ENCODE measurements at places on chromosomes 7 and 10.

- no peak for DNase-seq
Measured at GRCh38 chr10:109726473-109726872, 196.8 kb downstream of the XPNPEP1 start.

DNA sequence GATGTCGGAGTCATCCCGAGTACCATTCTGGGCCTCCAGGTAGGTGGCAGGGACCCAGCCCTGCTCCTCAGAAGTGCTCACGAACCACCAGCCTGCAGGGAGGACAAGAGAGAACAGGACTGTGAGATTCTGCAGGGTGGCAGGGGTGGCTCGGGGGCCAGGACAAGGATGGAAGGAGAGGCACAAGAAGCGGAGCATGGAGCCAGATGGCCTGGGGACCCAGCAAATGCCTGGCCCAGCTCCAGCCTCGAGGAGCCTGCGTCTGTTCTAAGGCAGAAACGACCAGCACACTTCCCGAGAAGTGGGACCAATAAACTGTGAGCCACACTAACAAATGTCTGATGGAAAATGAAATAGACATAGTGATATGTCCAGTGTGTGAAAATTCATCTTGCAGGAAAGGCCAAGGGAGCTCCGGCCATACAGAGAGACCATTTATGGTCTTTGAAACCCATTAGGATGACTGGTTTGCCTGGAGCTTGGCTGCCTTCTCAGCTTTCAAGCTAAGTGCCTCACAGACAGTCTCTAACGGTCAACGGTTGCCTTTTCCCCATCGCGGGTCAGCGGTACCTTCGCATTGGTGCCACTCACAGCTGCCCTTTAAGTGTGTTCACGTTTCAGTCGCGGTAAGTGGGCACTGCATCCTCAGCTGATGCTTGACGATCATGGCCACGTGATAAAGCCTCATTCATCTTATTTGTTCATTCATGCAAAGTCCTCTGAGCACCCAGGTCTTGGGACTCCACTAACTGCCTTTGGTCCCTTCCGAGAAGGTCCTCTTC lies 133.8 kb downstream of the NEURL1 start:
- DNase-seq = no peak

DNA sequence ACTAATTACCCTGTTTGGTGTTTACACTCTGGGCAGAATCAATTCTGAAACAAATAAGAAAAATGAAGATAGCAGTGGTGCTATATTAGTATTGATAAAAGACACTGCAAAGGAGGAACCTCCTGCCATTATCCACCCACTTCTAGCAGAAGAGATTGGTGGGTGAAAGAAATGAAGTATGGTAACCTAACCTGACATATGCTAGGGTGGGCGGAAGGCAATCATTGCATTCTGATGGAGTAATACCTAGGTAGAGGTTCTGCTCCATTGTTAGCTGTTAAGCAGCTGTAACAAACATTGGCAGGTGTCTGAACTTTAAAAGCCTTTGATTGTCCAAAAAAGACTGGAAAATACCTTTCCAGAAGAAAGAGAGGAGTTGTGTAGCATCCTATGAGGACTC lies 95.9 kb downstream of the OTUD1 start:
- no peak for DNase-seq

DNA sequence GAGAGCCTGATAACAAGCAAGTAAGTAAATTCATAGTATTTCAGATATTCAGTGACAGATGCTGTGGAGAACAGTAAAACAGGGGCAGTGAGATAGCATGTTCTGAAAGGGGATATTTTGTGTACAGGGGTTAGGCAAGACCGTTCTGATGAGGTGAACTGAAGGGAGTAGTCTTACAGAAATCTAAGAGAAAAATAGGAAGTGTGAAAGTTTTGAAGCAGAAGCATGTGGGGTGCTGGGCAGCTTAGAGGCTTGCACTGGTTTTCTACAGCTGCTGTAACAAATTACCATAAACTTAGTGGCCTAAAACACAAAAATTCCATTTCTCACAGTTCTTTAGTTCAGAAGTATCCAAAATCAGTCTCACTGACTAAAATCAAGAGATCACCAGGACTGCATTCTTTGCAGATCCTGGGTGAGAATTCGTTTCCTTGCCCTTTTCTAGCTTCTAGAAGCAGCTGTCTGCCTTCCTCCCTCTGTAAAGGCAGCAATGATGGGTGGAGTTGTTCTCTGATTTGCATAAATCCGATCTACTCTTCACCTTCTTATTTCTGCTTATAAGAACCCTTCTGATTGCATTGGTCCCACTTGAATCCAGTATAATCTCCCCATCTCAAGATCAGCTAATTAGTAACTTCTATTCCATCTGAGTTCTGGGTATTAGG lies 7.5 kb upstream of the KLF14 start:
- DNase-seq = no peak

DNA sequence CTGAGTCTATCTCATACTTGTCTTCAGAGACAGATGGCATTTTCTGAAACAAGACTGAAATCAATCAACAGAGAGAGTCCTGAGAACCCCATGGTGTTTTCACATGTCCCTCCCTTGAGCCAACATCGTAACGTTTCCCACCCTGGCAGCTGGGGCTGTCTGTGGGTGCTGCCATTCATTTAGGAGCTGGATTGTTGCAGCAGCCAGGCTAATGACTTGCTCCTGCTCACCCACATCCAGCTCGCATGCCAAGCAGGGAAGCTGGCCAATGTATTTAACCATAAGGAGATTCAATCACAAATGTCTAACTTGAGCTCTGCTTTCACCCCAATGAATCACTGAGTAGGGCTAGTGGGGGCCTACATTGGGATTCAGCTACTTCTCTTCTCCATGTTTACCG lies 146.1 kb downstream of the ADRA2A start:
- DNase-seq = no peak

Data from lower leg skin (tissue), 4 donors.